ENCODE measurements at places on chromosomes 1 and 21. TPM values are rescaled to one million over a fixed set of nuclear protein-coding genes. Genes with fewer than 3 reads are reported as not detected.

Gene FAM229A
- total RNA-seq: 3.6 TPM

Gene UMODL1
- not detected for total RNA-seq

Gene CNIH3
- 1.00 TPM for total RNA-seq

Gene SMCP
- total RNA-seq: not detected

Gene LINGO4
- 0.33 TPM for total RNA-seq

Gene PDE4B
- 38.3 TPM for total RNA-seq

Gene DNAH14
- total RNA-seq: not detected

Gene RYR2
- 0.02 TPM for total RNA-seq

Gene RHD
- total RNA-seq: not detected

Gene OLIG2
- total RNA-seq: not detected

Gene NTNG1
- total RNA-seq: not detected

Gene VTCN1
- not detected for total RNA-seq

Gene OR10Z1
- not detected for total RNA-seq

Gene KIRREL1
- not detected for total RNA-seq

Gene ADIPOR1
- total RNA-seq: 75.2 TPM

Gene TENT5C
- total RNA-seq: 14.0 TPM

Gene BEND5
- 2.5 TPM for total RNA-seq

Gene IFNGR2
- total RNA-seq: 14.3 TPM

Gene S100A11
- 477 TPM for total RNA-seq

Gene OR2T2
- total RNA-seq: not detected

Gene TP73
- 0.65 TPM for total RNA-seq

All from activated CD4-positive, alpha-beta memory T cell treated with anti-CD3 and anti-CD28 coated beads for 36 hours (primary cell).